ENCODE measurements at places on chromosomes 2 and 18.

- DNase-seq, result no peak
Measured at GRCh38 chr18:13940326-13940725, 25.0 kb upstream of the MC2R start.

DNA sequence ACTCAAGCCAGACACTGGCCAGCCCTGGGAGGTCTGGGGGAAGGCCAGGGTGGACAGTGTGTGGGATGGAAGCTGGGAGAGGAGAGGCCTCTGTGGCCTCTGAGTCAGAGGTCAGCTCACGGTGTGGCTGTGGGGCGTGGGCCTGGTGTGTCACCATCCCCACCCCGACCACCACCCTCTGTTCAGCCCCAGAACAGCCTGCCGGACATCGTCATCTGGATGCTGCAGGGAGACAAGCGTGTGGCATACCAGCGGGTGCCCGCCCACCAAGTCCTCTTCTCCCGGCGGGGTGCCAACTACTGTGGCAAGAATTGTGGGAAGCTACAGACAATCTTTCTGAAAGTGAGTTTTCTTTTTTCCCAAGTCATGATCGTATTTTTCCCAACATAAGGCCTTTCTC lies 110.5 kb downstream of the DYSF start:
- DNase-seq, result no peak

GRCh38 chr2:175170659-175171304 lies 2.8 kb upstream of the ATF2 start:
- no peak for DNase-seq

DNA sequence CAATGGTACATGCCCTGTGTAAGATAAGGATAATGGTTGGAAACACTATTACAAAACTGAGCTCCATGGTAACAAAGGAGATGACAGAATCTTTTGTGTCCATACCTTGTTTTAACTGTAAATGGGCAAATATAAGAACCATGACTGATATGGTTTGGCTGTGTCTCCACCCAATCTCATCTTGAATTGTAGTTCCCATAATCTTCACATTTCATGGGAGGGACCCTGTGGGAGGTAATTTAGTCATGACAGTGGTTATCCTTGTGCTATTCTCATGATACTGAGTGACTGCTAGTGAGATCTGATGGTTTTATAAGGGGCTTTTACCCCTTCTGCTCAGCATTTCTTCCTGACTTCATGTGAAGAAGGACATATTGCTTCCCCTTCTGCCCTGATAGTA lies 211.7 kb upstream of the RGPD4 start:
- DNase-seq, result no peak

DNA sequence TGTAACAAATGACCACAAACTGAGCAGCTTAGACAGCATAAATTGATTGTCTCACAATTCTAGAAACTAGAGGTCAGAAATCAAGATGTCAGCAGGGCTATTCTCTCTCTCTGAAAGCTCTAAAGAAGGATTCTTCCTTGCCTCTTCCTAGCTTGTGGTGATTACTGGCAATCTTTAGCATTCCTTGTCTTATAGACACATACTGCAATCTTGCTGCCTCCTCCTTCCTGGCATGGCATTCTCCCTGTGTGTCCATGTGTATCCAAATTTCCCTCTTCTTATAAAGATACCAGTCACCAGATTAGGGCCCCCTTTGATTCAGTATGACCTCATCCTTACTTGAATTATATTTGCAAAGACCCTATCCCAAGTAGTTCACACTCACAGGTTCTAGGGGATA lies 2.3 kb downstream of the ASB3 start:
- no peak for DNase-seq

DNA sequence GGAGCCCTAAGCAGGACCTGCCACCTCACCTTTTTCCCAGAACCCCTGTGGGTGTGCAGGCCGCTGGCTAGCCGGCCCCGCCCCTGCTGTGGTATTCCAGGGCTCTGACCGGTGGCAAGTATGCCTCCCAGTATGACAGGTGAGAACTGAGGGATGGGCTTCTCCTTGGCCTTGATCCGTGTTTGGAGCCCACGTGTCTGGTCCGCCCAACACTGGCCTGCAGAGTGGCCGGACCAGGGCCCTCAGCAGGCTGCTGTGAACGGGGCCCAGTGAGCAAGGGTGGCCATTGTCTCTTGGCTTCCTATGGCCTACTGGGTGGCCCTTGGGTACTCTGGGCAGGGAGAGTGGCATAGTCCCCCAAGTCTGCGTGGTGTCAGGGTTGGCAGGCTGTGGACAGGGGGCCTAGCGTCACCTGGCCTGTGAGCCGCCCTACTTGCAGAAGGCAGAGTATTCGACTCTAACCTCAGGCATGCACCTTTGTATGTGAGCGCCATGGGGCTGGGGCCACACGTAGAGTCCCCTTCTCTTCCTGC lies 1.8 kb downstream of the RNPEPL1 start:
- no peak for DNase-seq

GRCh38 chr2:123061534-123061933 lies 963.6 kb upstream of the CNTNAP5 start:
- no peak for DNase-seq

All from skeletal muscle cell (primary cell).